ENCODE measurements at places on chromosomes 6 and 20.

GRCh38 chr20:7379621-7380220 lies 560.5 kb downstream of the HAO1 start:
- no peak for DNase-seq

GRCh38 chr6:99512033-99512432 lies 3.2 kb downstream of the USP45 start:
- no peak for DNase-seq

GRCh38 chr6:111952821-111953540 lies 79.7 kb upstream of the FYN start:
- no peak for DNase-seq

DNA sequence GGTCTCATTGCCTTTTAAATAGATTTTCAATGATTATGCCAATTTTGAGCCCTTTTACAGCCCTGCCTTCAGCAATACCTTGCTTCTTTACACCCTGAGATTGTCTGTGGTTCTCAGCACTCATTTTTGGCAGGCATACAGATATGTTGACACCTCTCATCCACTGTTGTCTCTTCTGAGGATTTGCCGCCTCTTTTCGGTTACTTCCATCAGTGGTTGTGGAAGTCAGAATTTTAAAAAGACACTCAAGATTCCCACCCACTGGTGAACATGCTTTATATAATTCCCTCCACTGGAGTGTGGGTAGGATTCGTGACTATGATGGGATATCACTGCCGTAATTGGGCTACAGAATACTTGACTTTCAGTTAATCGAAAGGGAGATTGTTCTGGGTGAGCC lies 37.4 kb upstream of the KIF13A start:
- no peak for DNase-seq

GRCh38 chr6:5840734-5841390 lies 165.9 kb downstream of the NRN1 start:
- DNase-seq: no peak

- no peak for DNase-seq
Measured at GRCh38 chr6:134211297-134211696, 106.6 kb downstream of the SGK1 start.

- peak; percentile 60 for DNase-seq
Measured at GRCh38 chr6:14784596-14785492, 461.0 kb upstream of the JARID2 start.

DNA sequence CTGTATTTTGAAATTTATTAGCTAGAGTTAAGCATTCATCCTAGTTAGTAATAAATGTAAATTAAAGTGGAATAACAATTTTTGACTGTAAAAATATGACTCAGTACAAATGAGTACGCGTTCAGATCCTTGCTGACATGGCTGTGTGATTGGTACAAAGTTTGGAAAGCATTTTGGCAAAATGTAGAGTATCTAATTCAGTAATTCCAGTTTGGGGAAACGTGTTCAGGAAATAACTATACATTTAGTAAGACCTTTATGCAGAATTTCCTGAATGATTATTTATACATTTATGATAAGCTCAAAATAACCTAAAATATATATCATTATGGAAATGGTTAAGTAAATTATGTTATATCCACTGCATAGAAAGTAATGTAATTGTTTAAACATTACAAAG lies 8.0 kb downstream of the VTA1 start:
- no peak for DNase-seq

- no peak for DNase-seq
Measured at GRCh38 chr6:170011204-170012036, 260.0 kb downstream of the ERMARD start.

DNA sequence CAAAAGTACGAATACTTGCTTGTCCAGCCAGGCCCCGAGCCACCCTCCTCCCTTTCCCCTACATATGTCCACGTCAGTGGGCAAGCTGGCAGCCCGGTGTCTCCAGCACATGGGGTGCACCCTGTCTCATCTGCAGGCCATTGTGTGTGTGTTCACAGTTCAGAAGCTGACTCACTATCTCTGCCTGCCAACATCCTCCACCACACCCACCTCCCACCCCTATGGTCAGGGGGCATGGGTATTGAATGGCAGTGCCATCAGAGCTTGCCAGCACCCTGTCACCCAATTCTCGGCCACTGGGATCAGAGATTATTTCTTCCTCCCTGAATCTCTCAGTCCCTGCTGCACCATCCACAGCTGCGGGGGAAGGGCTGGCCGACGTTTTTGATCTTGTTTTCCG lies 195.7 kb downstream of the FARS2 start:
- DNase-seq: no peak

DNA sequence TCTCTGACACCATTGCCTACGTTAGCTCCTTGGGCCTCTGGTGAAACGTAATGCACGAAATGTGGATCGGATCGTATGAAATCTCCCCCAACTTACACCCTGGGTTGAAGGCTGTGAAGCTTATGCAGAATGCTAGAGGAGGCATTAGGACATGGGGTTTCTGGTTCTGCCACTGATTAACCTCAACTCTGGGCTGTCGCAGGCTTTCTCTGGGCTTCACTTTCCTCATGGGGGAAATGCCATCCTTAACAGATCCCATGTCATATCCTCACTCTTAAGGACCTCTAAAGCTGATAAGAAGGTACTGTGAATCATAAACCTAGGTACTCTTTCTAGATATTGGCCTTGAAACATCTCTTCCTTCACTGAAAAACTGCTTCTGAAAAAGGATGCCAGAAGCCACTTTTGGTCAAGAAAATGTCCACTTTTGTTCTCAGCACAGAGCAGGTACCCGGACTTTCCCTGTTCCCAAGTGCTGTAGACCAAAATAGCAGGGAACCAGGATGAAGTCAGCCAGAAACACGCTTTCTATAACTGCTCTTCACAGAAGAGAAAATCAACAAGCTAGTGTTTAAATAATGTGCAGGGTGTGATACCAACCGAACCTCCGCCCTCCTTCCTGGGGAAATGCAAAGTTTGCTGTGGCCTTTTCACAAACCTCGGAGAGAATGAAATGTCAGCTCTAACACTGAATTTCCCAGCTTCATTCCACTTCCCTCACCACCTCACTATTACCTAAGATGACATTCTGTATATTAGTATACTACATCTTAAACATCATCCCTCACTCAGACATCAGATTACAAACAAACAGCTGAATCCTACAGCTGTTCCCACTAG lies 118.9 kb downstream of the BACH2 start:
- no peak for DNase-seq

DNA sequence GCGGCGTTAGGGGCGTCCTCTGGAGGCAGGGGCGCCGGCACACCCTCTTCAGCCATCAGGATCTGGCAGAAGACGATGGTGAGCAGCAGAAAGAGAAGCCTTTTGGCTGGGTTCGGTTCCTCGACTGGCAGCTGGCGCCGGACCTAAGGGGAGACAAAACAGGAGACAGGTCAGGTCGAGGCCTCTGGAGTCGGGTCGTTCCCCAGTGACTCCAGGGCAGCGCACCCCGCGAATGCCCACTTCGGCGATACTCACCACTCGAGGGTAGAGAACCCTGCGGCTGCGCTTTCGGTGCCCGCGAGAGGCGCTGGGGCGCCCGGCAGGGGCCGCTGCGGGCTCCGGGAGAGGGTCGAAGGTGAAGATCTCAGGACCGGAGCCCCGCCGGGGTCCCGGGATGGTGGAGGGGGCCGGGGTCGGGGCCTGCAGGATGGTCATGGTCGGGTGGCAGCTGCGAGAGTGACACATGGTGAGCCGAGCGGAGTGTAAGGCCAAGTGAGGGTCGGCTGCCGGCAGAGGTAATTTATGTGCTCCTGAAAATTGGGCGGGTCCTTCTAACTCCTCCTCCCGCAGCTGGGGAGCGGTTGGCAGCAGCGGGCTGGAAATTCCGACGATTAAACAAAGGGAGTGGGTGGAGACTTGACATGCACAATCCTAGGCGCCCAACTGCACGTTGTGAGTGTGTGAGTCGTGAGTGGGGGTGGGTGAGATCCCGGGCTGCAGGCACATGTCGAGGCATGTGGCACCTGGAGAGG lies at the start of gene IER3:
TSS of gene IER3 (minus strand) at position 494 of the 752 bp plus-strand sequence. CDS start at position 465, 29 bp downstream.
- peak; percentile 82 for DNase-seq

DNA sequence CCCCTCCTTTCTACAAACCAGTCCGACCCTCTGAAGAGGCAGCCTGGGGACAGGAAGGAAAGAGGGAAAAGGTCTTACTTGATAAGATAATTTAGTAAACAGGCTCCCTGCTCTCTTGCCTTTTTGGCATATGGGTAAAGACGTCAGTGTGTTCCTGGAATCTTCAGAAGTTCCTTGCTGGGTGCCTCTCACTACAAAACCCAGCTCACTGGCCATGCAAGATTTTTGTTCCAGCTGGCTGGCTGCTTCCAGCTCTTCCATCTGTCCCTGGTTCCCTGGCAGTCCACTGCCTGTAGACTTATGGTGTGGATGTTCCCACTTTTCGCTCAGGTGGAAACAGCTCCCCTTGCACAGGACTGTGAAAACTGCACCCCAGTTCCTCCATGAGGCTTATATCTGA lies 57.4 kb downstream of the MOCS1 start:
- DNase-seq: no peak
